Posterior cingulate gyrus (tissue), 11 donors: ENCODE measurements at places on chromosomes 12 and 14.

DNA sequence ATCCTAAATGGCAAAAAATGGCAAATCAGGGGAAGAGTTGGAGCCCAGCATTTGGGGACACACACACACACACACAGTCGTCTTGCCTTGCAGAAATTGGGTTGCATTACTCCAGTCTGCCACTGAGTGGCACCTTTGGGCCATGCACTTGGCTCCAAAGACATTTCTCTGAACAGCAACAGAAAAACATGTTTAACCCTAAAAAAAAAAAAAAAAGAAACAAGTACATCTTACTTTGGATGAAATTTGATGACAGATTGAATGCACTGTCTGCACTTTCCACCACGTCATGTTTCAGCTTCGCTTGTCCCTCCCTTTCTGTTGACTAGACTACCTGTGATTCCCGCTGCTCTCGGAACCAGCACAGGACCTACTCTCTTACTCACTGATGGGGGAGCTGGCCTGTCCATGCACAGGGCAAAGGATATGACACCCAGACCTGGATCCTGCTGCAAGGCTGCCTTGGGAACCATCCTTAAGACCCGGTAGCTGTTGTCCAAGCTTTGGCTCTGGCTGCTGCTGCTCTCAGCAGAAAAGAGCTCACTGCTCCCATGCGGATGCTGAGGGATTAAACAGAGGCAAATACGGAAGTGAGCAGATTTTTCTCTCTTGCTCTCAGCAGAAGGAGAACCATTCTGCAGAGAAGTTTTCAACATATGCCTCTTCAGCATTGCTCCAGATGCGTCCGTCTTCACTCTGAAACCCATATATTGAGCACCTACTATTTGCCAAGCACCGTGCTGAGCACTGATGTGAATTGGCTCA is 376.8 kb downstream of the DPF3 start:
- peak; percentile 80 for DNase-seq

- no peak for DNase-seq
Observed at GRCh38 chr14:75514673-75515628, 7.3 kb upstream of the BATF start.

GRCh38 chr12:24945845-24946244 is 3.1 kb downstream of the BCAT1 start:
- no peak for DNase-seq

DNA sequence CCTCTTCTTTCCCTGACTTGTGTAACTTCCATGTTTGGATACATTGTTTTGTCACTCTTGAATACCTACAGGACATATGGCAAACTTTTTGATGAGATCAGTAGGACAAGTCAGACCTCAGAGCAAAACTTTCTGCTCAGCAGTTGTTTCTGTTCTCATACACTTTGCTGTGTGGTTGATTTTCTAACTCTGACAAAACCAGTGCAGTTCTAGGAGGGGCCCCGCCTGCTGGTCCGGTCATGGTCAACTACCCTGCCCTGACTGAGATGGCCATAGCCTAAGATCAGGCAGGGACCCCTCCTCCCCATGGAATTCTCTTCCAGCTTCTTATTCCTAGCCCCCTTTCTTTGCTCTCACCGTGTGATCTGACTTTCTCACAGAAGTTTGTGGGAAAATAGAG is 92.8 kb downstream of the OTOGL start:
- DNase-seq = no peak

- DNase-seq = no peak
Observed at GRCh38 chr12:55549302-55549701, at the start of gene OR6C4. TSS of gene OR6C4 (plus strand) at chr12:55549602. CDS start at chr12:55551227, 1,625 bp downstream.
